ENCODE measurements at places on chromosomes 2 and 18.

- DNase-seq: no peak
These were observed 558 bp upstream of the GAREM2 start for GRCh38 chr2:26172189-26172870.

GRCh38 chr2:213932-214693 lies 49.7 kb downstream of the SH3YL1 start:
- no peak for DNase-seq

GRCh38 chr2:36964496-36965058 lies 1.8 kb downstream of the STRN start:
- no peak for DNase-seq

DNA sequence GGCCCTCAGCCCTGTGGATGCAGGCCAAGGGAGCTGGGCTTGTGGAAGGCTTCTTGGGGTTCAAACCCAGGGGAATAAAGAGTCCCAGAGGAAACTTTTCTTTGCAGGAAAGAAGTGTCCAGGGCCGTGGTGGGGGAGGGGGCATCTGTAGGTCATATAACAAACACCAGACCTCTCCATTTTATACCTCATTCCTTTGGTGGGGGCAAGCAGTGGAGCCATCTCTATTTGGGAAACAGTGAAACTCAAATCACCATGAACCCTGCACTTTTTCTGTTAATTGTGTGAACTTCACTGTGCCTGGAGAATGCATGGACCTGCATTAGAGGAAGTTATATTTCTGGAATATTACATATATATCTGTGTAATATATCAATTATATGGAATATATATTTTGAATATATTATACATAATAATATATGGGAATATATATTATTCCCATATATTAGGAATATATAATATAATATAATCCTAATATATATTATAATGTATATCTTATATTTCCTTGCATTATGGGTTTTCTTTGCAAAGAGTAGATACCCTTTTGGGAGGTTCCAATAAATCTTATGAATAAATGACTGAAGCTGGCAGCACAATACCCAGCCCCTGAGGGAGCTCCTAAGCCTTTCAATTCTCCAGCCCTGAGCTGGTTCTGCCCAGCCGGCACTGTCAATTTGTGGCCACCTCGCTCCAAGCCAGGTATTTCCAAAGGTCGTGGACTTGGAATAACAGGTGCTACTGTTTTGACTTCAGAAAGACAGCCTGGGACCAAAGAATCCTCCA lies 97.7 kb upstream of the PKDCC start:
- no peak for DNase-seq

DNA sequence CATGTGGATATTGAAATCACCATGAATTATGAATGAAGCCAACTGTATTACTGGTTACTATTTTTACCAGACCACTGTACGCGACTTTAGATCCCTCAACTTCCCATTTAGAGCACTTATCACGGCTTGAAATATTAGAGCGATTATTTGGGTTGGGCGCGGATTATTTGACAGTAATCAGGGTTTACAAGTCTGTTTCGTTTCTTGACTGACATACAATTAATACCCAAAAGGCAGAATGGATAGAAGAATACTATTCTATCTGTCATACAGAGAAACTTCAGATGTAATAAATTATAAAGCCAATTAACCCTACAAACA lies 496 bp upstream of the NAPG start:
- DNase-seq: no peak

DNA sequence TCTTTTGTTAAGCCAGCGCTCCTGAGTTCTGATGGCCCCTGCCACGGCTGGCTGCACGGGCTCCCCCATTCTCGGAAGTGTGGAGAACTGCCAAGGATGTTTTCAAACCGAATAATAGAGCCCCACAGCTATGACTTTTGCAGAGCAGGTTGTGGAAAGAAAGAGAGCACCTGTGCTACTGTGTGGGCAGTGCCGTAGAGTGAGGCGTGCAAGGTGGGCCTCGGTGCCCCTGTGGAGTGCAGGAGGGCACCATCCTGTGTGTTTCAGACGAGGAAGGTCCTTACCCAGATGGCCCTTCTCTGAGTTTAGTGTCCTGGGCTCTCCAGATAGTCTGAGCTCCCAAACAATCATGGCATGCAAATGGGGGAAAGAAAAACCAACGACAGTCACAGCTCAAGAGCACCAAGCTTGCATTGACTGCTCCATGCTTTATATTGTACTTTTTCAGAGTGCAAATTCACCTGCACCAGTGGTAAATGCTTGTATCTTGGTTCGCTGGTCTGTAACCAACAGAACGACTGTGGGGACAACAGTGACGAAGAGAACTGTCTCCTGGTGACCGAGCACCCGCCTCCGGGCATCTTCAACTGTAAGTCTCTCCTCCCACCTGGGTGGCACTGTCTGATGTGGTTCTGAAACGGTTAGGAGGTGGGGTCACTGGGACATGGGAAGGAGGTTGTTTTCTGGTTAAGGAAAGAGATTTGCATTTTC lies 219.4 kb downstream of the LDLRAD4 start:
- no peak for DNase-seq

DNA sequence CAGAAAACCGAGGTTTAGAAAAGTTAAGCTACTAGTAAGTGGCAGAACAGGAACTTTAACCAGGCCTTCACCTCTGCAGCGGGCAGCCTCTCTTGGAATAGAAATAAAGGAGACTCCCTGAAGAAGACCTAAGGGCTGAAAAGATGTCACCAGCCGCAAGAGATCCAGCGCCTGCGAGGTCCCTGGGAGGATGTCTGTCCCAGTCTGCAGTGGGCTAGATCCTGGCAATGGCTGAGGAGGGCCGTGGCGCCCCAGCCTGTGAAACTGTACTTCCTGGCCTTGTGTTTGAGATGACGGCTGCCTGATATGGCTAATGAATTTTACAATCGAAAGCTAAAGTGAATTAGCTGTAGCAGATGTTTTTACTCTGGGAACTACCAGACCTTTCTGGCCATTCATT lies 300.6 kb upstream of the SALL3 start:
- DNase-seq: no peak

GRCh38 chr2:33110461-33110860 lies 163.7 kb downstream of the LTBP1 start:
- DNase-seq: no peak

DNA sequence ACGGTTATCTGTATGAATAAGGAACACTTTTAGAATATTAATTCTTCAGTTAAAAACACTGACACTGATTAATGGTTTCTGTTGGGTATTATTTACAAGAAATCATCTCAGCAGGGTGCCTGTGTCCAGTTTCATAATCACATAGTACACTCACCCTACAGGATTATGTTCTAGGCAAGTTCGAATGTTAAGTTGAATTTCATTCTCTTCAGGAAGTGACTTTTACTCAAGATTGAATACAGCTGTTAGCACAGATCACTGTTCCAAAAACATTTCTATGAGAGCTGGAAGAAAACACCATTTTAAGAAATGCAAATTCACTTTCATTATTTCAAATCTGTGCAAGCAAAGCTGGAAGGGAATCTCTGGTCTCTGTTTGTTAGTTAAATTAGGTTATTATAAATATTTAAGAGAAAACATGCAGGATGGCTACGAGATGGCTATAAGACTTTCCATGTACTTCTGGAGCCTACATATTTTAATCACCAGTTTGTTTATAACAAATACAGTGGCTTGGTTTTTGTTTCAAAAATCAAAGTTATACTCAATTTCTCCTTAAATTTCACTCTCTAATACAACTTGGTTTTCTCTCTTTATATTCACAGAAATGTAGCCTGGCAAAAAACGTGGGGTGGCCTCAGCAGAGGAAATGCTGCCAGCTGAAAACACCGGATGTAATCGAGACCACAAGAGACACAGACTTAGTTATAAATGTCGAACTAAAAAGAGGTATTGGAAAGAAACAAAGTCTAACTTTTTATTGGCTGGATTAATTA lies 65.8 kb downstream of the RBMS1 start:
- peak; percentile 20 for DNase-seq

DNA sequence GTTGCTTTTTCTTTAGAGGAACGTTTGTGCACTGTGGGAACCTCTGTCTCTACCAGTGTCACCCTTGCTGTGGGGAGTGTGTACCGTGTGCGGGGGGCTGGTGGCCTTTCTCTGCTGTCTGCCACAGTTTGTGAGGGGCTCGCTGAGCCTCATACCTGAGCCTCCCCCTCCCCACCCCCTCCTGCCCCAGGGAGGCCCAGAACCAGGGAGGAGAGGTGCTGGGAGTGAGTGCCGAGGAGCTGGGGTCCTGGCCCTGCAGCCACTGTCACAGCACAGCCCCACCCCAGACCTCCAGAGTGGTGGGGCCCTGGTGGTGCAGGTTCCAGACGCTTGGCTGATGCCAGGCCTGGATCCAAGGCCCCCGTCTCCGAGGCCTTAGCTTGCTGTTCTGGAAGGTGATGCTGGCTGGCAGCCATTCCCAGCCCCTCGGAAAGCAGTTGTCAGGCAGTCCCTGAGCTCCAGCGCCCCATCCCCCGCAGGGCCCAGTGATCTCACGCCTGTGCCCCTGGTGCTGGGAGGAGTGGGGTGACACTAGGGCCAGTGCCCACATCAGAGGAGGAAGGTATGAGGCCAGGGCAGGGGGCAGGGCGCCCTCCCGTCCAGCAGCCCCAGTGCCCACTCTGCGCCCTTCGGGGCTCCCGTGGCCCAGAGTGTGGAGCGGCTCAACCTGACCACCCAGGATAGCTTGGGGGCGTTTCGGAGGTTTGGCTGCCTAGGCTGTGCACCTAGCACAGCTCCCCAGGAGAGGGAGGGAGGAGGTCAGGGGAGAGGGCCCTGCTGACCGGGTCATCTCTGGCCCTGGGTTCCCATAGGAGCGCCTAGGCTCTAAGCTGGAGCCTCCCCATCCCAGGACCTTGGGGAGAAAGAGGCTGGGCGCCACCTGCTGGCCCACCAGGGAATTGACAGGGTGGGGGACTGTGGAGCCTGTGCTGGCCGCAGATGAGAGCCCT lies 53.0 kb upstream of the ALPP start:
- no peak for DNase-seq
